Activated naive CD4-positive, alpha-beta T cell treated with Interleukin-2 at 50 U/mL for 16 hours (primary cell): ENCODE measurements at places on chromosomes 12 and 14.

DNA sequence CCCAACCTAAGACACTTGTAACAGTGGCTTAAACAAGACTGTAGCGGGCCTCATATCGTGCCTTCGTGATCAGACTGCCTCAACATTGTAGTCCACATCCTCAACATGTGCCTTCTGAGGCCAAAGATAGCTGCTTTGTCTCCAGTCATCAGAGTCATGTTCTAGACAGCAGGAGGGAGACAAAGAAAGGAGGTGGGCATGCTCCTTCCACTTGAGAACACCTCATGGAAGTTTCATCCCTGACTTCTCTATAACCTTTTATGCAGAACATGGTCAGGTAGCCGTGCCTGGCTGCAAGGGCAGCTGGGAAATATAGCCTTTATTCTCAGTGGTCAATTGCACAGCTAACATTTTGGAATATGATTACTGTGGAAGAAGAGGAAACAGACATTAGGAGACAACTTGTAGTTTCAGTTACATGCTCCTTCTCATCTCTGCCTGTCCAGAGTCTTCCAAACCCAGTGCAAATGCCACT lies 25.3 kb upstream of the DHRS2 start:
- no peak for DNase-seq

- no peak for DNase-seq
Measured at GRCh38 chr14:89382487-89382886, 34.5 kb downstream of the FOXN3 start.

GRCh38 chr12:17976202-17976601 lies 113.8 kb downstream of the RERGL start:
- DNase-seq: no peak

GRCh38 chr14:62451221-62451620 lies 594.0 kb downstream of the KCNH5 start:
- no peak for DNase-seq

DNA sequence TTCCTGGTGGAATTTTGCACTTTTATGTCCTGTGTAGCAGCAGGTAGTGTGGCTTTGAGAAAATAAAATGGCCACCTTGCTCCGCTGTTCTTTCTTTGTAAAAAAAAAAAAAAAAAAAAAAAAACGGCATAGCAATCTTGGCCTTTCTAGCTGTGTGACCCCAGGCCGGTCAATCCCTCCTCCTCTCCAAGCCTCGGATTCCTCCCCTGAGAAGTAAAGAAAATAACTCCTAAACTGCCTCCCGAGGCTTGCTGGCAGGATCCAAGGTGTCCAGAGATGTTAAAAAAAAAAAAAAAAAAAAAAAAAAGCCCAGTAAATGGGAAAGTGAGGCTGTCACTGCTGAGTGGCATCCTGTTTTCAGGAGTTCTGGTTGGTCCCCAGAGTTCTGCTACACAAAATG lies 23.9 kb upstream of the MAP1LC3B2 start:
- no peak for DNase-seq

DNA sequence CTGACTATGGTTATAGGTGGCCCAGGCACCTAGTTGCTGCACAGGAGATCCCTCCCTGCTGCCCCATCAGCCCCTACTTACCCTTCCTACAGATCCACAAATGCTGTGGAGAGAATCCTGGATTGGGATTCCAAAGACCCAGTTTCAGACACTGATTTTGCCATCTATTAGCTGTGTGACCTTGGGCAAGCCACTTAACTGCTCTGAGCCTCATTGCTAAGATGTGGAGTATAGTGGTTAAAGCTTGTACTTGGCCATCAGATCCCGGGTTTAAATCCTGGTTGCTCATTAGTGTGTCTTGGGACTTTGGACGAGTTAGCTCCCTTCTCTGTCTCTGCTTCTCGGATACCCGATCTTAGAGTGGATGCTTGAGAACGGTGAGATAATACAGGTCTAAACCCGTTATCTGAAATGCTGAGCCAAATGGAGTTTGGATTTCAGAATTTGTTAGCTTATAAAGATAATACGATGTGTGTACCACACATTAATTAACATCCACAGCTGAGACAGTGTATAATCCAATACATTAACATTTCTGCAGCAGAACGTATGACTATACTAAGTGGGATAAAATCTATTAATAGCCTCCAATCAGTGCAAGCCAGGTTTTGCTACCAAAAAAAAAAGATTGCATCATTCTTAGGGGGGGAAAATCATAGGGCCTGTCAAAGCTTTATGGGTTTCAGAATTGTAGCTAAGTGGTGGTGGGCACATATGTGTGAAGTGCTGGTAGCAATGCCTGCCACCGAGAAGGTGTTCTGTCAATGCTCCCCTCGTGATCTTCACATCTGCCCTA lies 16.0 kb downstream of the PROX2 start:
- DNase-seq: no peak

DNA sequence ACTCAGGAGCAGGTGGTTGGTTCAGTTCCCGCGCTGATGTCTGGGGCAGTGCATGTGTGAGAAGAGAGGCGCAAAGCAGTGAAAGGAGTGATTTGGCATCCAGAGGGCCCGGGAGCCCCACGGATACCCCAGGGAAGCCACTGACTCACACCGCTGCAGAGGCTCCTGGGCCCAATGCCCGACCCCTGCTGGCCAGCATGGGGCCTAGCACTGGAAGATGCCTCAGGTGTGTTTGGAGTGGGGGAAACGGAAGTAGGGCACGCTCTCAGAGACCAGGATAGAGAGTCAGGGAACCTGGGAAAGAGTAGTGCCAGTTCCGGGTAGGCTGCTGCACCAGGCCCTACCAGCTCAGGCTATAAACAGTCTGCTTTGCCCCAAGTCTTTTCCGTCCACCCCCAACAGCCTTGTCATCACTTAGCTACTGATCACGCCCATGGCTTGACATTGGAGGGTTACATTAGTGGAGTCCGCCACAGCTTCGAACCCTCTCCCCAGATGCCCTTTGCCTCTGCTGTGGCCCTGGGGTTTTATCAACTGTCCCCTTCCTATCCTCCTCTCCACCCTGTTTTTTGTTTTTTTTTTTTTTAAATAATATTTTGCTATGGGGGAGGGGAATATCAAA lies 9.5 kb upstream of the CSAD start:
- DNase-seq: peak; percentile 52

DNA sequence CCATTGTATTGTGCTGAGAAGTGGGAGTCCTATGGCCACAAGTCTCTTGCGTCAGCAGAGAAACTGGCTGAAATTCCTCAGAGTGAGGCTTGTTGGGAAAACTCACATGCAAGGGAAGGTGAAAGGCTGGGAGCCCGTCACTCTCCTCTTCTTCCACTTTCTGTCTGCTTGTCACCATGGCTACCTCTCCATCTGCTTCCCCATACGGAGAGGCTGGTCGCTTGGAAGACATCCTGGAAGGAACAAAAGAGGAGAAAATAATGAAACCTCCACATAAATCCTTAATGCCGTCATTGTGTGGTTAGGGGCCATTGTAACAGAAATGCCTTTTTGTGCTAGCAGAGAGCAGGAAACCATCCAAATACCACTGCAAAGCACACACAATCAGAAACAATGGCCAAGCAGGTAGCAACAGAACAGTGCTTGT lies 53.7 kb downstream of the SOX5 start:
- DNase-seq: no peak

- no peak for DNase-seq
Measured at GRCh38 chr14:103442288-103442687, 57.1 kb downstream of the MARK3 start.

DNA sequence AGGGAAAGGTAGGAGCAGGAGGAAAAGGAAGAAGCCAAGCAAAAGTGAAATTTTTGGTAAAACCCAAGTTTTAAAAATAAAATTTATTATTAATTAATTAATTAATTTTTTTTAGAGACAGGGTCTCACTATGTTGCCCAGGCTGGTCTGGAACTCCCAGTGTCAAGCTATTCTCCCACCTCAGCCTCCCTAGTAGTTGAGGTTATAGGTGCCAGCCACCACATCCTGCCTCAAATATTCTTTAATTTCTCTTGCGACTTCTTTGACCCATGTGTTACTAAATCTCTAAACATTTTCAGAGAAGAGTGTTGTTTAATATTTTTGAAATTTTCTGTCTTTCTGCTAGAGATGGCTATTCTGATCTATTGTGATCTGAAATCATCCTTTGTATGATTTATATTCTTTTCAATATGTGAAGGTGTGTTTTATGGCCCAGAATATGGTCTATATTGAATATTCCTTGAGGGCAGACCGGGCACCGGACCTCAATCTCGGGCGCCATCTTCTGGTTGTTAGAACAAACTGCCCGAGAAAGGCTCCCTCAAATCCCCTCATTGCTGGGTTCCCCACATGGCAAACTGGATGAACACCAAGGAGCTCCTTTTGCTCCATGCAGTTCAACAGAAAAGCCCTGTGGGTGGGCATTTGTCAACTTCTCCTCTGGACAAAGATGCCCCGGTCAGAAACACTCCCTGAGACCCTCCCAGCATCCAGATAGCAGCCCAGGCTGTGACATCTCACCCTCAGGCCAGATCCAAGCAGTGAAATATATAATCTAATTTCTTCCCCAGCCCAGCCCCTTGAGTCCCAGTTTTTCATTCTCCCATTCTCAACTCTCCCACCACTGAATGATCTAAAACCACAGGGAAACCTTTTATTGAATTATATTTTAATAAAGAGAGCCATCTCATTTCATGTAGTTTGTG lies 110.5 kb downstream of the ASCL4 start:
- peak; percentile 28 for DNase-seq

- DNase-seq: peak; percentile 50
Measured at GRCh38 chr12:68611094-68611805, 551 bp downstream of the RAP1B start.

DNA sequence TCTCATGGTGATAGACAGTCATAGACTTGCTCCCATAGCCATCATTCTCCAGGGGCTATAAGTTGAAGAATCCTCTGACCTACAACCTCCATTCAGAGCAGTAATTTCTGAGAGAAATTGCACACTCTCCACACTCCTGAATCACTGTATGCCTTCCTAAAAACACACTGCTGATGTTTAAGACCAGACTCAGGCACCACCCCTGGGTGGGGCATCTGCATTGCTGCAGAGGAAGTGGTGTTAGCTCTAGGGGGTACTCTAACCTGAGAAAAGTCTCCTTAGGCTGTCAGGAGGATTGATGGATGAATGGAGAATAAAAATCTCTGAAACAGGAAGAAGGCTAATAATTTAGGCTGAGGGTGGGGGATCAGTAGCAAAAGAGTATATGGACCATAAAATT lies 436.1 kb downstream of the DAD1 start:
- no peak for DNase-seq

DNA sequence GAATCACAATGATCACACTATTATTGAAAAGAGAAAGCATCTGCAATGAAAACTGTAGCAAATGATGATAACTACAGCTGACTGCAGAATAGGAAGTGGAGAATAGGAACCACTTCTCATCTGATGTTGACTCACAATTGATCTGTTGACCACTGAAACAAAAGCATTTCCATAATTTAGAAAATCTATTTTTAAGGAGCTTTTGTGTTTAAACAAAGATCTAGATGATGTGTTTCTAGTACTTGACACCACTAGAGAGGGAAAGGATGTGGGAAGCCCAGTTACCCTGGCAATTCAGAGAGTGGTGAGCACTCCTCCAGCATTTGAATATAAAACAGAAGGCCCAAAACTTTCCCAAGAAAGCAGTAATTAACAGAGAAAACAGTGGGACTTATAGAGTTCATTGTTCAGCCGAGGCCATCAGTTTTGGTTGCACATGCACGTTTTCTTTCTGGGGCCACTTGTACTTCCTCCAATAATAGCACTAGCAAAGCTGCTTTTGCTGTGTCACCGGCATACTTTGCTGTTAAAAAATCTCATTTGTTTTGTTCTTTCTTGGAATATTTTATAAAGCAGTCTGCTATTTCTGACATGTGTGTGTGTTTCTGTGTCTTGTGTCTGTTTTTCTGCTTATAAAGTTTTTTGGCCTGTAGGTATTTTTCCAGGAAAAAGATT lies 76.1 kb upstream of the HECTD1 start:
- DNase-seq: no peak

DNA sequence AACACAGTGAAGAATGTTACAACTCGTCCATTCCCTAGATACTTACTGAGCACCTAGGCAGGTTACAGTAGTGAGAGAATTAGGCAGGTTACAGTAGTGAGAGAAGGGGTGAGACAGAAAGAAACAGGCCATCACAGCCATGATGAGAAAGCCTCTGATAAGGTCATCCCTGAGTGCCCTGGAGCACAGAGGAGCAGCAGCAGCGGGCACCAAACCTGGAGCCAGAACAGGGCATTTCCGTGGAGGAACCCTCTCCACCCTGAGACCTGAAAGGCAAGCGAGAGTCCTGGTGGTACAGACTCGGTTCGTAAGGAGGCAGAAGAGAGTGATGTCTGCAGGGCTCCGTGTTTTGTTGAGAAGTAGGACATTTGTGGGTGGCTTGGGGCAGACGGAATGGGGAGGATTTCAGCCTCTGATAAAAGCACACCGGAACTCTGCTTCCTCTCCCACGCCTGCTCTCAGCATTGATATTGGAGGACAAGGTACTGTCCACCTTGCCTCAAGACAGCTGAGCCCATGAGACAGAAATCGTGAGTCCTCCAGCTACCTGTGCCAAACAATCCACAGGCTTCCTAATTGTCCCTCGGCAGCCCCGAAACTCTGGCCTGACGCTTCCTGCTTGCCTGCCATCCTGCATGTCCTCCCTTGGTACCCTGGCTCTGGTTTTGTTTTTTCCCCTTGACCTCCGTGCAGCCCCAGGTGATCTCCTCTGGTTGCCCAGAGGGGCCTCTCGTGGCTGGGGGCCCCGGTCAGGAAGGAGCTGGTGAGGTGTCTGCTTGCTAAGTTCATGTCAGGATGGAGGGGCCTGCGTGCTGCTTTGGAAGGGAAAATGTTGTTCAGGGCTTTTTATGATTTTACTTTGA lies 136.1 kb downstream of the GCH1 start:
- no peak for DNase-seq

DNA sequence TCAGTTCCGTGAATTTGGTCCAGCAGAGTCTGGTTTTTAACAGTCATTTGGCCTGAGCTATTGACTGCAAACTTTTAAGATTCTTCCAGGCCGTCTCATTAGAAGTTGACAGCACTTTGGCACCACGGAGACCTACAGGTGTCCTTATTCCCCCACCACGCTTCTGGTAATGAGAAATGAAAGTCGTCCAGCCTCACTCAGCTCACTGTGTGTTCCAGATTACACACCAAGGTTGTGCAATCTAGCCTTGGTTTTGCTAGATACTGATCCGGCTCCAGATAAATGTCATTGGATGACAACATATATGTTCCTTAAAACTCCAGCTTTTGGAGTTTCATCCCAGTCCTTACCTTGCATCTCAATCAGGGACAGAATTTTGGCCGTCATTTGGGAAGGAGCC lies 210.4 kb downstream of the CHST11 start:
- no peak for DNase-seq

GRCh38 chr12:78964521-78964920 lies 99.9 kb downstream of the SYT1 start:
- no peak for DNase-seq

DNA sequence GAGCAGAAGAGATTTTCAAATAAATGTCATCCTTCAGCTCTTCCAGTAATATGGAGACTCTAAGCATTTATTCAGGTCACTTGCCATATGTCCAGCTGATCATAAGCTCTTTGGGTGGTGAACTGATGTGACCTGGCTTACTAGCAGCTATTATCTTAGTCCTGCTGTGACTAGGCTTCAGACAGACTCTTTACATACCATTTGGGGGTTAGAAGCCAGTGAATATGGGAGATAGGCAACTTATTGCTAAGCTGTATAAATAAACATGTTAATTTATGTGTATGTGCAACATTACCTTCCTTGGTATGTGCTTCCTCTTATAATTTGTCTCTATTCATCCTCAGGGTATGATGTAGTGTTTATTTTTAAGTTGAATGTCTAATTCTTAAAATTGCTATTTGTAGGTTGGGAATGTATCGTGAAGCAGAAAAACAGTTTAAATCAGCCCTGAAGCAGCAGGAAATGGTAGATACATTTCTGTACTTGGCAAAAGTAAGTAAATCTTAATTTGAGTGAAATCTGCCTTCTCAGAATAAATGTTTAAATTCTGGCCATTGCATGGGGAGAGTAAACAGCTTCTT lies 32.4 kb downstream of the TTC8 start:
- DNase-seq: no peak

- DNase-seq: no peak
Measured at GRCh38 chr12:58253663-58254062, 312.3 kb downstream of the ATP23 start.
